Hair follicle dermal papilla cell (primary cell): ENCODE measurements at places on chromosomes 5 and 9. TPM values are rescaled to one million over a fixed set of nuclear protein-coding genes. Genes with fewer than 3 reads are reported as not detected.

Gene SLCO6A1
- total RNA-seq = not detected in 2 replicates

Gene SLC1A3
- total RNA-seq = 103 and 136 TPM in 2 replicates

Gene BNC2
- 42.2 and 43.1 TPM in 2 replicates for total RNA-seq

Gene PCDHGB4
- total RNA-seq = 18.0 and 23.0 TPM in 2 replicates

Gene TBC1D2
- total RNA-seq = 24.7 and 35.7 TPM in 2 replicates

Gene SEMA6A
- total RNA-seq = 1.1 and 1.5 TPM in 2 replicates

Gene ORM1
- not detected in 2 replicates for total RNA-seq

Gene CDX1
- total RNA-seq = not detected in 2 replicates

Gene BARX1
- not detected in 2 replicates for total RNA-seq

Gene WDR38
- not detected in 2 replicates for total RNA-seq

Gene PRR7
- total RNA-seq = 8.6 and 14.6 TPM in 2 replicates

Gene CBY3
- total RNA-seq = not detected in 2 replicates

Gene MAMDC2
- 9.9 and 27.4 TPM in 2 replicates for total RNA-seq
